ENCODE measurements at places on chromosomes 1 and 21. TPM values are rescaled to one million over a fixed set of nuclear protein-coding genes. Genes with fewer than 3 reads are reported as not detected.

TSPAN1 gene
- 0.52 TPM for total RNA-seq

FCER1G gene
- 1.8 TPM for total RNA-seq

IARS2 gene
- total RNA-seq: 60.4 TPM

- DNase-seq: no peak
Observed at GRCh38 chr1:200751717-200752116, 13.0 kb downstream of the CAMSAP2 start.

DNA sequence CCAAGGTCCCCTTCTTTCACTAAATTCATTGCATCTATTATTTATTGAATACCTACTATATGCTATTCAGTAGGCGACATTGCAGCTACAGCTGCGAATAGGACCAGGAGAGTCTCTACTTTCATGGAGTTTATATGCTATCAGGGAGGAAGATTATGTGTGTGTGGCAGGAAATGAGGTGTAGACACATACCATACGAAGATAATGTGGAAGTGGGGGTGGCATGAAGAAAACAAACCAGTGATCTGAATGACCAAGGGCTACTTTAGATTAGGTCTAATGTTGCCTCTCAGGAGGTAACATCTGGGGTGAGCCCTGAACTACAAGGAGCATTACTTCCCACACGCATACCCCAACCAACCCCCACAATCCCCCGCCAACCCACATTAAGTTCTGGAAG is 1.0 kb upstream of the PPIH start:
- DNase-seq: no peak

DNA sequence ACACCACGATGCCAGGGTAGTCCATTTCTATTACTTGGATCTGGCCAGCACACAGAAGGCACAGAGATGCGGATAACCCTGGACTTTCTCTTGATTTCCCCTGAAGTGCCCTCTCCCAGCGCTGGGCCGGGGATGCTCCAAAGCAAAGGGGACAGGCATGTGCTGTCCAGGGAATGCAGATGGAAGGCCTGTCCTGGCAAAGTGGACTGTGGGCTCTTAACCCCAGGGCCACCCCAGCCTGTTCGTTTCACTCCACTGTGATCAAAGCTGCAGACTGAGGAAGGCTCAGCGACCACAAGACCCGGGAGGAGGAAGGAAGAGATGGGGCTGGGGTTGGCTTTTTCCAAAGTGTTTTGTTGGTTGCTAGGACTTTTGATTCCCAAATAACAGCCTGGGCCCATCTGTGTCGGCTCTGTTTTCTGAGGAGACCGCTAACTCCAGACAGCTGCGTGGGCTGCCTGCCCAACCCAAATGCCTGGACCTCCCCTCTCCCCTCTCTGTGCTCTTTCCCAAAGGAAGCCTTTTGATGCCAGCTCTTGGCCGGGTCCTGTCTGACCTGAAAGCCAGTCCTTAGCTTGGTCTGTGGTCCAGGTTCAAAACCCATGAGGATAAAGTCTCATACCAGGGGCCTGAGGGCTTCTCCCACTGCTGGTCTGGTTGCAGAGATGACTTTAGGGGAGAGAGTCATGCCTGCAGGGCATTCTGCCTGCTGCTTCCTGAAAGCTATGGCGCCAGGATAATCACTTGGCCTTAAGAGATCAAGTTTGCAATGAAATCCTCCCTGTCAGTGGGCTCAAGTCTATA is 119.6 kb upstream of the CD34 start:
- DNase-seq: no peak

- DNase-seq: no peak
Observed at GRCh38 chr1:4083231-4084047, 183.4 kb upstream of the C1orf174 start.

GRCh38 chr1:64097859-64098258 is 105.6 kb upstream of the UBE2U start:
- no peak for DNase-seq

- DNase-seq: no peak
Observed at GRCh38 chr1:101030881-101031280, 5.3 kb upstream of the DPH5 start.

GRCh38 chr1:93705892-93706500 is 24.4 kb upstream of the BCAR3 start:
- DNase-seq: no peak

DNA sequence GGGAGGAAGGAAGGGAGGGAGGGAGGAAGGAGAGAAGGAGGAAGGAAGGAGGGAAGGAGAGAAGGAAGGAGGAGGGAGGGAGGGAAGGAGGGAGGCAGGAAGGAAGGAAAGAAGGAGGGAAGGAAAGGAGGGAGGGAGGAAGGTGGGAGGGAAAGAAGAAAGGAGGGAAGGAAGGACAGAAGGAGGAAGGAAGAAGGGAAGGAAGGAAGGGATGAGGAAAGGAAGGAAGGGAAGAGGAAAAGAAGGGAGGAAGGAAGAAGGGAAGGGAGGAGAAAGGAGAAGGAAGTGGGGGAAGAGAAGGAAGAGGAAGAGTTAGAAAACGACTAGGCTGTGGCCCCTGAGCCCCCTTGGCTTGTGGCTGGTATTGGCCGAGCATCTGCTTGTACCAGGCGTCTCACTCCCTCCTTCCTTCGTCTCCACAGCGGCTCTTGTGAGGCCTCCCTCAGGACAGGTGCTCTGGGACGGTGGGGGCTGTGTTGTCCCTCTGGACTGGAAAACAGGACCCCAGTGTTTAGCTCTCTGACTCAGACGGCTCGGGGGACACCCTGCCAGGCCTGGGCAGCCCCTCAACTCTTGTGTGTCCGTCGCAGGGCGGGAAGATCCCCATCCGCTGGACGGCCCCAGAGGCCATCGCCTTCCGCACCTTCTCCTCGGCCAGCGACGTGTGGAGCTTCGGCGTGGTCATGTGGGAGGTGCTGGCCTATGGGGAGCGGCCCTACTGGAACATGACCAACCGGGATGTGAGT is 36.2 kb upstream of the C1QA start:
- no peak for DNase-seq

- peak; percentile 85 for DNase-seq
Observed at GRCh38 chr1:157992031-157992832, 1.2 kb upstream of the KIRREL1 start.

Measured in mesothelial cell of epicardium (in vitro differentiated cells).